ENCODE measurements at places on chromosomes 7 and 10.

- no peak for DNase-seq
Measured at GRCh38 chr7:132683896-132684690, 107.8 kb upstream of the PLXNA4 start.

DNA sequence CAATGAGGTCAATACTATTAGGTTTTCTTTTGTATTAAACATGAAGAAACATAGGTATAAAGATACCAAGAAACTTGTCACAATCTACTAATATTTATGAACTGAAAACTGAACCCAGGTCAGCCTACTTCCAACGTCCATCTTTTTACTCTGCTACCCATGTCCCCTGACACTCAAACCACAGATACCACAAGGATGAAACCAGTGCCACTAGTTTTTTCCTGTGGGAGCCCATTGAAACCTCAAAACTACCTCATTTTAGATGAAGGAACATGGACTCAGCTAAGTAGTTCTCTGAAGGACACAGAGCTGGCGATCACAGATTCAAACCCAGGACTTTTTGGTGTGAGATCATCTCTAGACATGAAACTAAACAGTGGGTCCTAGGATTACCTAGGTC lies 6.8 kb downstream of the TET1 start:
- DNase-seq: no peak

- DNase-seq: no peak
Measured at GRCh38 chr7:13240349-13240748, 552.9 kb downstream of the ARL4A start.

DNA sequence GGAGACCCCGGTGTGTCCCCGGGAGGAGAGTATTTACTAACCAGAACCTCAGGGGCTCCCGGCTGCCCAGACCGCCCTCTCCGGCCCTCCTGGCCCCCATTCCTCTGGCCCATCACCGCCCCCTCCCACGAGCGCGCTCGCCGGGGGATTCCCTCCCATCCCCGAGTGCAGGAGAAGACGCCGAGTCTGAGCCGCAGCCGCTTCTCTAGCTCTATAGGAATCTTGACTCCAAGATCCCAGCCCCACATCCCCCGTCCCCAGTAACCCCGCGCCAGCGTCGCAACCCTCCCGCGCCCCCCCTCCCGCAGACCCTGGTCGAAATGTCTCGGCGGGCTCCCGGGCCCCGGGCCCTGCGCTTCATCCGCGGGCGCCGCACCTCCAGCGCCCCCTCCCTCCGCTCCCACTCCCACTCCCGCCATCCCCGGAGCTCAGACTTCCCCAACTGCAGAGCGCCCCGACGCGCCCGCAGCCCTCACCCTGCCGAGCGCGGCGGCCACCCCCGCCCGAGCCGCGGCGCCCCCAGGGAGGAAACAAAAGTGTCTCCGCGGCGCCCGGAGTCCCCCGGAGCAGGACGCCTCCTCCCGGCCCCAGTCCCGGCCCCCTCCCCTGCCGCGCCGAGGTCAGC lies 541 bp downstream of the ELMO1 start:
- no peak for DNase-seq

DNA sequence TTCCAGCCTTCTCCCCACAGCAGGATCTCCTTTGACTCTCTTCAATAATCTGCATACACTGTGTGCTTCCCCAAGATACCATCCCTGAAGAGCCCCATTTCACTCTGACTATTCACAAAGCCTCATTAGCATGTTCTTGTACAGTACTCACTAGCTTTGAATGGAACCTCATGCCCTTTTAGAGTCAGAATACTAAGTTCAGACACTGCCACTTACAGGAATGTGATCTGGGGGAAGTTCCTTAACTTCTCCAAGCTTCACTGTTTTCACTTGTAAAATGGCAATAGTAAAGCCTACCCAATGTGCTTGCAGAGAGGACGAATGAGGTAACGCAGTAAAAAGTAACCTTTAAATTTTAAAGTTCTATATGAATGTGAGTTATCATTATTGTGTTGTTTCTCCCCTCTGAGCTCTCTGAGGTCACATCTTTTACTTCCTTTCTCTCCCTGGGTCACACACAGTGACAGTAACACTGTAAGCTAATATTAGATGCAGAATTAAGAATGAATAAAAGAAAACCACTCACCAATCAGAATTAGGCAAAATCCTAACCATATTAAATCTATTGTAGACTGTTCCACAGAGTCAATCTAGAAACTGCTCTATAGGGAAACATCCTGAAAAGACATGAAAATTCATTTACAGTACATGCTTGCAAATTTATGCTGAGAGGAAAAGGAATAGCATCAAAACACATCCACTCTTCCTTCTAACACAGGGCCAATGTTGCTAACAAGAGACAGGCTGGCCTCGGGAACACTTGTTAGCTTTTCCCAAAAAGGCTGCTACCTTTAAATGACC lies 64.2 kb upstream of the IL6 start:
- no peak for DNase-seq

DNA sequence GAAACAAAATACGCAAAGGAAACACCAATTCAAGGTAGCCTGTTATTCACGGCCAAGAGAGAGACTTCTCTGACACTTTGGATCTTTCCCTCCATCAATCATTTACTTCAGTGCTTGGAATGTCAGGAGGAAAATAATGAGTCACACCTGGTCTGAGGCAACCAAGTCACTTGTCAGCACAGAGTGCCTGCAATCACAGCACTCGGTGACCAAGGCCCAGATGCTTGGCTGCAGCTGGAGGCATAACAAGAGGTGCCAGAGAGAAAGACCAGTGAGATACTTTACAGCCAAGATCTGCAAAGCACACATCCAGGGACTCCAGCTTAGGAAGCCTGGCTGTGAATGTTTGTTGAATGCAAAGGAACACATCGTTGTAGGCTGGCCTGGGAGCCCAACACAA lies 33.9 kb downstream of the ASB13 start:
- no peak for DNase-seq

- no peak for DNase-seq
Measured at GRCh38 chr7:12209221-12209620, 1.9 kb upstream of the TMEM106B start.

- DNase-seq: no peak
Measured at GRCh38 chr10:22477334-22478287, 132.3 kb downstream of the SPAG6 start.

DNA sequence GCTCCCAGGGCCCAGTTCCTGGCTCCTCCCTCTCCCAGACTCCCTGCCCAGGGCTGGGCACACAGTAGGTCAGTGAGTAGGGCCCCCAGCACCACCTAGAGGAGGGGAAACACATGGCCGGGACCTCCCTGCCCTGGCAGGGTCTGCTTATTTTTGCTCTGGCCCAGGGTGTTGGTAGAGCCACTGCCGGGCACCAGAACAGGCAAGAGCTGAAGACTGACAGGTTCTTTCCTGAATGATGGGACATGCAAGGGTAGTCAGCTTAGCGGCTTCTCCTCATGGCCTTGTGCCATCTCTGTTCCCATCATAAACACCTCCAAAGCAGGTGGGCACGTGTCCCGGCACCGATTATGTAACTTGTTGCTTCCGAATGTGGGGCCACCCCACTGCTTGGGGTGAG lies 86.5 kb downstream of the NEURL1 start:
- no peak for DNase-seq
